ENCODE measurements at places on chromosomes 2 and 18.

DNA sequence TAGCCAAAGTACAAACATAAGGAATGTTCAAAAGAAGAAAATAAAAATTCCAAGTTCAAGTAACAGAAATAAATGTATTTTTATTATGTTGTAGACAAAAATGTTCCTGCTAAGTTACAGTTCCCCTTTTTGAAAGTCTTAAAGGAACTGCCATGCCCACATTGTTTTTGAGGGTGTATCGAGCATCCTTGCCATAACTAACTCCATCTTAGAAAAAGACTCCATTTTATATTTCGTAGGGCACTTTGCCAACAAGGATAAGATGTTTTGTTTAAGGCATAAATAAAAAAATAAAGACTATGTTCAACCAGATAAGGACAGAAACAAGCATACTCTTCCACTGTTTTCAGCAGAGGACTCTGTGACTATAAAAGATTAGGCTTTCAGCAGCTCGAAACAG lies 67.3 kb downstream of the TMEM237 start:
- no peak for DNase-seq

GRCh38 chr2:65292106-65292400 lies 64.4 kb downstream of the ACTR2 start:
- no peak for DNase-seq

DNA sequence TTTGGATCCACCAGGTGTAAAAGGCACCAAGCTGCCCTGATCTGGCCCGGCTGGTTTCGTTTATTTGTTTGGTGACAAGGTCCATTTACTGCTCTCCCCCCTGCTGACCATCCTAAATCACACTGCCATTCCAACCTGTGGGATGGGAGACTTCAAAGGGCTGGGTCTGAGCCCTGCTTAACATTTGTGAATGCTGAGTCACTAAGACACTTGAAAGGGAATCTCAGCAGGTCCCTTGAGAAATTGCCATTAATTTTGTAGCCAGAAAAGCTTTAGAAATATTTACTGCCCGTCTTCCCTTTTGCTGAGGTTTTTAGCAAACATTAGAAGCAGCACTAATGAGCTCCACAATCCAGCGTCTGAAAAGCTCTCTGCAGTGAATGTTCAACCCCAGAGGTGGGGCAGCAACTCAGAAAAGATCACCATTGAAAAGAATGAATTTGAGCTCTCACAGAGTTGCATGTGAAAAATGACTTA lies 133.8 kb downstream of the ARL4C start:
- no peak for DNase-seq

DNA sequence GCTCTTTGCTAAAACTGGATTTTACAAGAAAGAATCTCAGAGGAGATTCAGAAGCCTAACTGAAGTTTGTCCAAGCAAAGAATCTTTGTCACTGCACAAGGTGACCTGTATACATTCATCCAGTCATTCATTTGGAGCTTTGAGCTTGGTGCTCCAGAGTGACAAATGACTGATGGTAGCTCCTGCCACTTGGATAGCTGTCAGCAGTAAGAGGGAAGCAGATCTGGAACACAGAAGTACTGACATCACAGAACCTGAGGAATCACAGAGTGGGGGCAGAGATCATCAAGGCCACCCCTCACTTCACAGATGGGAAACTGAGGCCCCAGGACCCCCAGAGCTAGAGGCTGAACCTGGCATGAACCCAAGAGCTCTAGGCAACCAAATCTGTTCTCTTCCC lies 28.8 kb upstream of the IGFBP2 start:
- DNase-seq = no peak

GRCh38 chr18:55503167-55503820 lies 84.7 kb downstream of the TCF4 start:
- no peak for DNase-seq

GRCh38 chr2:15909736-15910135 lies 30.6 kb upstream of the MYCN start:
- no peak for DNase-seq

GRCh38 chr18:13513021-13513420 lies 213.3 kb downstream of the FAM210A start:
- no peak for DNase-seq

DNA sequence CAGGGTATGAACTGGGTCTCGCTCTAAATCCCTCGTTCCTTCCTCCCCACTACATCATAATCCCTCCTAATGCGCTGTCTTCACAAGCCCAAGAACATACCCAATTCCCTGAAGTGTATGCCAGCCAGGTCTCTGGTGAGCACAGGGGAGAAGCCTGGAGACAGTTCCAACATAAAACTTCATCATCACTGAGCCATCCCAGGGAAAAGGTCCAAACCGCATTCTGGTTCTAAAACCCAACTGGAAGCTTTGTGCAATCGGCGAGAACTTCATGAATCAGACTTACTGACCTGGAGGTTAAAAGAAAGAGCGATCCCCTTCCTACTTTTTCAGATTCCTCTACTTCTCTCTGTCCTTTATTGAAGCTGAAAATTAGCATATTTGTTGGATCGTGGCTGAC lies 132.7 kb downstream of the ALPK2 start:
- DNase-seq = no peak

GRCh38 chr18:12449051-12449785 lies 41.5 kb downstream of the PRELID3A start:
- no peak for DNase-seq

- DNase-seq = no peak
Observed at GRCh38 chr2:227311861-227312506, 13.1 kb upstream of the MFF start.

- no peak for DNase-seq
Observed at GRCh38 chr2:215455958-215456357, 20.1 kb upstream of the FN1 start.

DNA sequence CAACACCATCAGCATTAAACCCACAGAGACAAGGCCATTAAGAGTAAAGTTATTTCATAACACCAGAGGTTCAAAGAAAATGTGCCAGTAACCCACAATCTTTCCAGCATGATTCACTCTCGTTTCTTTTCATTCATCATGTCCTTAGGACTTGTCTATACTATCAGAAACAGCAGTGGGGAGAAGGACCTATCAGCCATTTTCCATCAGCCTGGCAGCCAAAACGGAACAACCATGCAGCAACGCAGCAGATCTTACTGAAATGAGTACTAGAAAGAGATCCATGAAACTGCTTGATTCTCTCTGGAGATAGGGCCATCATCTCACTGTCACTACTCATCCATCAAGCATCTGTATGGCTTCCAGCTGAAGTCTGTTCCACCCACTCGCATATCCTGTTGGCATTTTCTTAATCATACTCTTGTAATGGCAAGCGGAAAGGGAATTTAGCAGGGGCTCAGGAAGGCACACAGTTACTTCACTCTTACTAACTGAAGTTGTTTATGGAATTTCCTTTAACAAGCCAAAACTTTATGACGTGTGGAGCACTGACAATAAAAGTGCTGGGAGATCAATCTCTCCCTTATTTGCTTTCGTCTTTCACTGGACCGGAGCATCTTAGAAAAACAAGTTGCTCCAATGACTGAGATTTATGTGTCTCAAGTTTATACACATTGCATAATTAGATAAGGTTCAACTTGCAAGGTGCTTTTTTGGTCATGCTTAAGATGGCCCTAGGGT lies 69.7 kb downstream of the EPHA4 start:
- DNase-seq = no peak

- DNase-seq = no peak
Observed at GRCh38 chr2:106339609-106340008, 128.6 kb downstream of the RGPD3 start.

GRCh38 chr2:21361957-21362486 lies 238.3 kb downstream of the TDRD15 start:
- no peak for DNase-seq

GRCh38 chr2:235348329-235348728 lies 145.5 kb upstream of the AGAP1 start:
- no peak for DNase-seq

DNA sequence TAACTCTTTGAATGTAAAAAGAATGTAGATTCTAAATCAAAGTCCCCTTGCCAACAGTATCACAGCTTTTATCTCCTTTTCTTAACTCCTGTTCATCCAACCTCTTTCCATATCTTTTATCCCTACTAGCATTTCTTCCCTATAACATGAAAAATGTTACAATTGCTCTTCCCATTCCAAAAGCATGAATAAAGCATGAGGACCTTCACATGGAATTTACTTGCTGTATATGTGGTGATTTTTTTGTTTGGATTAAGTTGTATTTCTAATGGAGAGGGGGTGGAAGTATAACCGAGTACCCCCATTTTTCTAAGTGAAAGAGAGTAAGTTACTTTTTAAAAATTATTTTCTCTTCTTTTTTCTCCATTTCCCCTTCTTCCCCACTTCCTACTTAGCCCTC lies 94.9 kb upstream of the RBBP8 start:
- DNase-seq = no peak

GRCh38 chr2:166610913-166611305 lies 116.9 kb upstream of the SCN7A start:
- DNase-seq = no peak

DNA sequence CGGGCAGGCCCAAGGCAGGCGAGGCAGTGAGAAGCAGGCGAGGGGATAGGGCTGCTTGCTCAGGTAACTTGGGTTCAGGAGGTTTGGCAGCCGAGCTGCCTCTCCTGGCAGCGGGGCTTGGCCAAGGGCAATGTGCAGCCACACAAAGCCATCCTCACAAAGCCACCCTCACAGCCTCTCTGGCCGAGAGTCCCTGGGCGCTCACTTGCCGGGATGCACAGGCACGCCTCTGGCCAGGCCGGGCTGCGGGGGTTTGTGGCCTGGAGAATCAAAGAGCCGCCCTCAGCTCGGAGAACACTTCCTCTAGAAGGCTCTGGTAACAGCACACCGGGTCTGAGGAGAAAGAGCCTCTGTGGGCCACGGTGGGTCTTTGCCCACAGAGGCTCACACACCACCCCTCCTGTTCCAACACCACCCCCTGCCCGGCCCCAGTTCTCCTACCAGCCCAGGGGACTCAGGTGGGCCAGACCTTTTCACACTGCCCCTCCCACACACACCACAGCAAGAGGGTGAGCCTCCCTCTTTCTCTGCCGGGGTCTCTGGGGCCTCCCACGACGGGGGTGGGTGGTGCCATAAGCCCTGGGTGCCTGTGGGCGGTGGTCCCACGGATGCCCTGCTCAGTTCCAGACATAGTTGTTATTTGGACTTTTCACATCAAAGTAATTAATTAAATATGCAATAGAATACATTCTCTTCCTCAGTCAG lies 186.9 kb downstream of the ZFP36L2 start:
- no peak for DNase-seq

DNA sequence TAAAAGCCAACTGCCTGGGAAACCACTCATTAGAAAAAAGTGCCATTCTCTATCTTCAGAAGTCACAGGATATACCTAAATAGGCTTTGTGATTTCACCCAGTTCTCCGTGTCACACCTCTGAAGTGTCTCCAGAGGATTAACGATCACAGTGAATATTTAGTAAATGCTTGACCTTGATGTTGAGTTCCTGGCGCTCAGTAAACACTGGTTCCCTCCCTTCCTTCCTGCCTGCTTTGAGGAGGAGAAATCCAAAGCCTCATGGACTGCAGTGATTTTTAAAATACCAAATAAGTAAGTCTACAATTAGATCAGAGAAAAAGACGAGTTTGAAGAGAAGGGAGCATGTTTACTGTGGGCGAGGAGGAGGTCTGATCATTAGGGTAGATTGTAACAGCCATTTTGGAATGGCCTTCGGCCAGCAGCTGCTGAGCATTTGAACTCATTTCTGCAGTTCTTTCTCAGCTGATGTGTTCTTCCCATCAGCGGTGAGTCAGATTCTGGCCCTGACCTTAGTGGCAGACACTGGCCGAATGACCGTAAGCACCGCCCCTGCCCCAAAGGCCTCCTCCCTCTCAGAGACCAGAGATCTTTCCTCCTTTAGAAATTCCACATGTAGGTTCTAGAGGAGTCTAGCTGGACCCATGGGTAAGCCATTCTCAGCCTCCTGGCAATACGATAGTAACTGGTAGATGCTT lies 62.1 kb upstream of the SLC16A14 start:
- DNase-seq = no peak
